8988T (cell line): ENCODE measurements at places on chromosomes 5 and 9.

DNA sequence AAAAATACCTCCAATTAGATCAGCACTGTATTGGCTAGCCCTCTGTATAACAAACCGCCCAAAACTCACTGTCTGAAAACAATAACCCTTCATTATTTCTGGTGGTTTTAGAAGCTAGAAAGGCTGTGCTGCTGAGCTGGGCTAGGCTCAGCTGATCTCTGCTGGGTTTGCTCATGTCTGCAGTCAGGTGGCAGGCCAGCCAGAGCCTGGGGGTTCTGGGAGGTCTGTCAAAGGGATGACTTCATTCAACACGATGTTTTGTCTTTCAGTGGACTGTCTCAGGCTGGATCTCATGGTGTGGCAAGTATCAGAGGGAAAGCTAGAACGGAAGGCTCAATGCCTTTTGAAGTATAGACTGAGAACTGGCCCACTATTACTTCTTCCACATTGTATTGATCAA, 335.1 kb upstream of the DMAC1 start:
- DNase-seq: no peak

GRCh38 chr5:7213525-7213924, 182.4 kb upstream of the ADCY2 start:
- DNase-seq: no peak

DNA sequence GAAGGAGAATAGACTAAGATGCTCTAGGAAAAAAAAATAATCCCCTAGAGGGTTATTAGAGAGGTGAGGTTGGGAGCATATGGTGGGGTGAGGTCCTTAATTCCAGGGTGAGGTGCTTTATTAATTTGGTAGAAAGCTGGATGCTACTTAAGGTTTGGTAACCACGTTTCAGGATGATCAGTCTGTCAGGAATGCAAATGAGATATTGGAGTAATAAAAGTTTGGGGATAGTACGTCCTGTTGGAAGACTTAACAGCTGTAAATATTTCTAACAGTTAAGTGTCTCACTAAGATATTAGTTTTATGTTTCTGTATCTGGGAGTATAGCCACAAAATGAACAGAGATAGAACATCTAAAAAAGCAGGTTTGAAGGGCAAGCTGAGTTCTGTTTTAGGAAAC, 578.9 kb downstream of the CETN3 start:
- no peak for DNase-seq

DNA sequence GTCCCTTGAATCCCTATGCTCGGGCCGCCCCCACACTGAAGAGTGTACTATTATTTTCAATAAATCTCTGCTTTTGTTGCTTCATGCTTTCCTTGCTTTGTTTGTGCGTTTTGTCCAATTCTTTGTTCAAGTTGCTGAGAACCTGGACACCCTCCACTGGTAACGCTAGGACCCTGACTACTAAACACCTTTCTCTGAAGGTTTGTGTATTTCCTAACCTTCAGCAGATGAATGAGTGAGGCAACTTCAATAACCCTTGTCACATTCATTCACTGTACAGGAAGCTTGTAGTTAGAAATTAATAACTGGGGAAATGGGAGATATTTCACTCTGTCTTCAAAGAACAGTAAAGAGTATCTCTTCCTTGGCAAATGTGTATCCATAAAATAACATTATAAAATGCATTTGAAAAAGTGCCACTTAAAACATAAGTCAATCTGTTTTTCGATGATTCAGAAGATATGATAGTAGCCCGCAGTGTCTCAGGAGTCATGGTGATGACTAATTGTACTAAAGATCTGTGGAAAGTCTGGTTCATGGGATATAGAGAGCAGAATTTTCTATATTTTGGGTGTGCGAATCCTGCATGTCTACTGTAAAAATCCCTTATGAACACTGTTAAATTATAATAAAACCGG, 43.2 kb upstream of the ANKH start:
- no peak for DNase-seq

- DNase-seq: peak; percentile 27
These were observed 86.0 kb upstream of the SLC30A5 start for GRCh38 chr5:69007726-69008368.

DNA sequence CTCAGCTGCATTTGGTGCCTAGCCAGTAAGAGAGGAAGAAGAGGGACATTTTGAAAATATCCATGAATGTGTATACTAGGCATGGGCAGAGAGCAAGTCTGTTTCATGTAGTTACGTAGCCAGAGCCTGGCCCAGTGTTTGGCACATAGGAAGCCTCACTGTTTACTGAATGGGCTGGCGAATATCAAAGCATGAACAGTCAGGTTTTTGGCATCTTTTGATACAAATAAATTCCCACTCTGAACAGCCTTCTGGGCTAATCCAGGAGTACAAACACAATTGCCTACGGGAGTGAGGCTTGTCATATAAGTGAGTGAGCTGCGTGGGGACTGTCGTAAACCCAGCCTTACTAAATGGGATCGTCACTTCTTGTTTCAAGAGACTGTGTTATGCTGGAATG, 253.1 kb upstream of the PANK3 start:
- DNase-seq: no peak

DNA sequence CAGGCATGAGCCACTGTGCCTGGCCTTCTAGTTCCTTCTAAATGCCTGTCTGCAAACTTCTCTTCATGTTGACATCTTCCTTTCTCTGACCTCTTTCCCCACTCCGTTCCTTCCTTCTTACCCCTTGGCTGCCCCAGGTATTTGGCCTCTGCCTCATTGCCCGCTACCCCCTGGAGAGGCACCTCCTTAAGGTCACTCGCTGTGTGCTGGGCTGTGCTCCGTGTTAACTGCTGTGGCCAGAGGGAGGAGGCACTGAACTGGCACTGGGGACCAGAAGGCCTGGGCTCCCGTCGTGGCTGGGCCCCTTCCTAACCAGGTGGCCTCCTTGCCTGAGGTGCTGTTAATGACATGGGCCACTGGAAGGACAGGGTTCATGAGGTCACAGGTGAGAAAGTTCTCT, 39.4 kb downstream of the LAMC3 start:
- no peak for DNase-seq

DNA sequence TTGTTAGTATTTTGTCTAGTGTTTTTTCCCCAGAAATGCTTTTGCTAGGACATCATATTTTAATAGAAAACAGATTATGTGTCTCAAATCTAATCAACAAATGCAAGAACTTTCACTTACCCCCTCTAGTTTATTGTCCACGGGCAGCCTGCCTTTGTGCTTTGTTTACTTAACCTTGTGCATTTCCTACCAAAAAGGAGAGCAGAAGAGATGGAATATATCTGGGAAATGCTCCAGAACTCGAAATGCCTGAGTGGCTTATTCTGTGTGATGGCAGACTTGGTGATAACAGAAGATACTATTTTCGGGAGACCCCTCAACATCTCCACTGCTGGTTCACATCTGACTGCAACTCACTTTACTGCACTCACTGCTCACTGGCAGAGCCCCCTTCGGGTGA, 33.3 kb upstream of the SPDL1 start:
- DNase-seq: no peak

DNA sequence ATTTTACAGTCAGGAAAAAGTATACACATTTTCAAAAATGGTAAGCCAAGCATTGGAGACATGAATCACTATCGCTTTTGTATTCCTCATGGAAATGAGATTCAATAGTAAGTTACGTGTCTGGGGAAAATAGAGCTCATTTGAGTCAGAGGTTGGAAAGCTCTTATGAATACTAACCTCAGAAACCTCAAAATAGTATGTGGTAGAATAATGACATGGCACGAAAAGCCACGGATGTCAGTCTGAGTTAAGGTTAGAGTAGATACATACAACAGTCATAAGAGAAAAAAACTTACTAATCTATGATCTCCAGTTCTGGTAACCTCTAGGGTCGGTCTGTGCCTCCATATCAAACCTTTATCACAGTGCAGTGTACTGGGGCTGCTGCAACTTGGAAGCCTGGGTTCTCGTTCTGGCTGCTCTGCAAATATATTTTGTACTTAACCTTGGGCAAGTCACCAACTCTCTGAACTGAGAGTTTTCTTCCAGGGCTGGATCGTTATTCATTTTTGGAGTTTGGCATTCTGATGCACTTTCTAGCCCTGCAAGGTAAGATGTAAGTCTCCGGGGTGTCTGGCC, 31.8 kb downstream of the MAP1B start:
- DNase-seq: no peak

DNA sequence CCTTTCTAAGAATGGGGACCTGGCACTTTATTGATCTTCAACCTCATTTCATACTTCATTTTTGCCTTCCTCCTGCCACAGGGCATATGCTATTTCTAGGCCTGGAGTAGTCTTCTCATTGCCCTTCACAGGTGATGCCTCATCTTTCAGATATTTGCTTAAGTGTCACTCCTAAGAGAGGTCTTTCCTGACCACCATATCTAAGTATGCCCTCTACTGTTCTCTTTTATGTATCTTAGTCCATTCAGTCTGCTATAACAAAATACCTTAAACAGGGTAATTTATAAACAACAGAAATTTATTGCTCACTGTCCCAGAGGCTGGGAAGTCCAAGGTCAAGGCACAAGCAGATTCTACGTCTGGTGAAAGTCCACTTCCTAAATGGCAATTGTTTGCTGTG, 99.1 kb downstream of the ADAMTS6 start:
- DNase-seq: no peak

GRCh38 chr5:580436-580835, 31.7 kb upstream of the CEP72 start:
- DNase-seq: no peak

DNA sequence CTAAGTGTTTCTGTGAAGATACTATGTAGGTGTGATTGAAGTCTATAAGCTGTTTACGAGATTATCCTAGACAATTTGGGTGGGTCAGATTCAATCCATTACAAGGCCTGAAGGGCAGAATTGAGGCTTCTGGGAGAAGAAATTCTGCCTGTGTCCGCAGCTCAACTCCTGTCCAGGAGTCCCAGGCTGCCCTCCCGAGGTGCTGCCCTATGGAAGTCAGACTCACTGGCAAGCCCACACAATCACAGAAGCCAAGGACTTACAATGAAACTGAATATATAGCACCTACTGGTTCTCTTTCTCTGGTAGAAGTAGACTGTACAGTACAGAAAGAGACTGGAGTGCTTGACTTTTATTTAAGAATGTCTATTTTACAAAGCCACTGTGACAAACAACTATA, 74.5 kb downstream of the EPB41L4A start:
- no peak for DNase-seq

DNA sequence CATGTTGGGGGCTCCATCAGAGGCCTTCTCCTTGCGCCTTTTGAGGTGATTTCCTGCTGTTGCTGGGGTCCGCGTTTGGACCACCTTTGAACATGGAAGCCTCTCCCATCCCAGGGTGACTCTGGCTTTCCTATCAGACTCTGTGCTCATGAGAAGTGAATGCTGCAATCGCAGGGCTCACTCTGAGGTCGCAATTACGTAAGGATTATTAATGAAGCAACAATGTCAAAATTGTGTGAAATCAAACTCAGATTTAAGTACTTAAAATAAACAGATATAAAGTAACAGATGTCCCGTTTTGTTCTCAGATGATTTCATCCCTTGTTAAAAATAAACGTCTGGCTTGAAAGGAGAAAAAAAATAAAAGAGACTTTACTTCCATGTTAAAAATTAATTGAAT, 634.2 kb downstream of the BNC2 start:
- no peak for DNase-seq

GRCh38 chr5:68182534-68182933, 33.0 kb upstream of the PIK3R1 start:
- no peak for DNase-seq

GRCh38 chr5:93829346-93829745, 87.9 kb upstream of the POU5F2 start:
- DNase-seq: no peak

DNA sequence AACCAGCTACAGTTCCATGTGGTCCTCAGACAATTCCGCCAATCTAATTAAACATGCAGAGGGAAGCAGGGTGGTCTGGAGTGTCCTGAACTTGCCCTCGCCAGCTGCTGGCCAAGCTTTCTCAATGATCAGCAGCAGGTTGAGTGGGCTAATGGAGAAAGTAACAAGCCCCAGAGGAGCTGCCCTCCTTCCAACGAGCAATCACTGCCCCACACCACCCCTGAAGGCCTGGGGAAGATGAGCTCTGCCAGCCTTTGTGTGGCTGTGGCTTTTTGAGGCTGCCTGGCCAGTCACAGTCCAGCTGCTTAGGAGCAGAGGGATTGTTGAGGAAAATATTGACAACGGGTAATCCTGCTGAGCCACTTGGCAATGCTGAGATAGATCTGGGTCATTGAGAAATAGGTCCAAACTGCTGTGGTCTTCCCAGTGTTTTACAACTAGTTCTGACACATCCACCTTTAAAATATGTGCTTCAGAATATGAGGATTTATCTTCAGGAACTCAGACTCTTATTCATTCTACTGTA, 107.3 kb downstream of the CD180 start:
- DNase-seq: no peak

- no peak for DNase-seq
These were observed 138.7 kb upstream of the GRHPR start for GRCh38 chr9:37283730-37284325.

DNA sequence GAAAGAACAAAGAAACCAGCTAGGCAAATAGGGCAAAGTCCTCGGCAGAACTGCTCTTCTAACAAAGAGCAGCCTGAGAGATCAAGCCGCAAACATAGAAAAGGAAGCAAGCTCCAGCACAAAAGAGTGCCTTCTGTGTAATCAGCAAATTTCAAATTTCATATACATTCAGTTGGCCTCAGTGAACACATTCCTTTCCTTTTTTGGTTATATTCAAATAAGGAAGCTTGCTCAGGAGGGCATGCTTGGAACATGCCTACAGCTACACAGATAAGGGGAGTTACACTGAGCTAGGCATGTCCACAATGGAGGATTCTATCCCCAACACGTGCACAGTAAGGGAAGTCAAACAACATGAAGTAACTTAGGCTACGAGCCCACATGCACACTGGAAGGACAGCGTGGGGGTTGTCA, 23.4 kb downstream of the IL33 start:
- DNase-seq: no peak

- DNase-seq: no peak
These were observed 46.2 kb upstream of the GLRA1 start for GRCh38 chr5:151970885-151971284.

- no peak for DNase-seq
These were observed 1.1 kb upstream of the IRF1 start for GRCh38 chr5:132491368-132492364.

DNA sequence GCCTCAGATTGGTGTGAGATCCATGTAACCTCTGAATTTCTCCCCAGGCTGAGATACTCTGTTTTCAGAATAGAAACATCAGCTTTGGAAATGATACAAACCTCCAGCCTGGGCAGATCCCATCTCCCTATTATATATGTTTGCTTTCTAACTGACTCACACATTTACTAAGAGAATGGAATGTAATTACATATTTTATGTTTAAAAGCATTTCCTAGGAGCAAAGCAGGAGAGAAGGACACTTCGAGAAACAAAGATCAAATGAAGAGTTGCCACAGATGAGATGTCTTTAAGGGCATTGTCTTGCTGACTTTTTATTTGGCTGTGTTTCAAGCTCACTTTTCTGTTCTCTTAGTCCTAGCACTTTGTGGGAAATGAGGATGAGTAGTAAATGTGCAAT, 96.3 kb downstream of the CDH18 start:
- DNase-seq: no peak

- no peak for DNase-seq
These were observed 4.3 kb downstream of the CSNK1A1 start for GRCh38 chr5:149546974-149547373.

DNA sequence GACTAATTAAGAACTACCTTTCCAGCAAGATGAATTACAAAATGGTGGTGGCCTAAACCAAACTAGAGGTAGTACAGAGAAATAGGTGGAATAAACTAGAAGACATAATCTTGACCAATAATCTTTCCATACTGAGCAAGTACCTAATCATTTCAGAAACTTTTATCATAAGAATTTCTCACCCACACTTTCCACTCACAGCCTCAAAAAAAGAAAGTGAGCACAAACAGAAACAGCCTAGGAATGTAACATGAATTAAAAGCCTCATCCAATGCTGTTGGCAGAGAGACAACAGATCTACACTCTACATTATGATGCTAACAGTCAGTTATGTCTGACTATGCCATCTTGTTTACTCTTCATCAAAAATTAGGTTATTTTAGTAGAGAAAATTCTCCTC, 1.3 kb downstream of the RNF38 start:
- DNase-seq: no peak
